ENCODE measurements at places on chromosomes 16 and 17. TPM values are rescaled to one million over a fixed set of nuclear protein-coding genes. Genes with fewer than 3 reads are reported as not detected.

The SMPD3 gene
- 0.07 TPM for polyA plus RNA-seq

The TEKT5 gene
- not detected for polyA plus RNA-seq

The SLC26A11 gene
- 10.6 TPM for polyA plus RNA-seq

The RRAD gene
- 1.8 TPM for polyA plus RNA-seq

The SLC47A1 gene
- polyA plus RNA-seq = 0.22 TPM

The LGALS9B gene
- not detected for polyA plus RNA-seq

The ABCC12 gene
- not detected for polyA plus RNA-seq

The TBC1D3 gene
- polyA plus RNA-seq = not detected

DNA sequence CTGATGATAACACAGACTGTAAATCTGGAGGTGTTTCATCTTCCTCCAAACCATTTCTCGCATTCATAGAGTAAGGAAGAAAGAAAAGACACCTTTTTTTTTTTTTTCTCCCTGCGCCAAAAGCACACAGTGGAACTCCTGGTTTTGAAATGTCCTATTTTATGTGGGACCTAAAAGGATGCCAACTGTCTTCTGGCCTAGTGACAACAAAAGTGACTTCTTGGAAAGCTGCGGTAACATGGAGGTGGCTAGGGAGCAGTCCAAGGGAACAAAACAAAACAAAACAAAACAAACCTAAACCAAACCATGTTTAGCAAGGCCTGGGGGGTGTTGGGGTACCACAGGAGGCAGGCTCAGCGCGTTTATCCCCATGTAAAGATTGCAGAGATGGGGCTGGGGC is 174.8 kb downstream of the XYLT1 start:
- no peak for DNase-seq

DNA sequence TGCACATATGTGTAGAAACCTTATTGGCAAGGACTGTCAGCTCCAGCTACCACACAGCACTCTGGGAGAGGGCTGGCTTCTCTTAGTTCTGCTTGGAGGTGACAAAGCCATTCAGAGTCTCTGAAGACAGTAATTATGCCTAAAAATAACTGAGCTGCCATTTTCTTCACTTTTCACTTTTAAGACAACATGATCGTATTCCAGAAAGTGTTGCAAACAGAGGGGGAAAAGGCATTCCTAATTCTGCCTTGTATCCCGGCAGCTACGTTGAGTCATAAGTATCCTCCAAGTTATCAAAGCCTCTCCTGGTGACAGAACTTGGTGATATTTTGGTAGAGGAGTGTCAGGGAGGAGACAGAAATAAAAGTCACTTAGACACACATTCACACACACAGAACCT is 327.7 kb downstream of the HAPSTR1 start:
- no peak for DNase-seq

- DNase-seq = no peak
These were observed 21.7 kb downstream of the ACSF3 start for GRCh38 chr16:89115216-89115861.

- DNase-seq = peak; percentile 86
These were observed 17.8 kb upstream of the NAGLU start for GRCh38 chr17:42518046-42518754.

GRCh38 chr17:45132572-45133463 is 503 bp upstream of the PLCD3 start:
- no peak for DNase-seq

DNA sequence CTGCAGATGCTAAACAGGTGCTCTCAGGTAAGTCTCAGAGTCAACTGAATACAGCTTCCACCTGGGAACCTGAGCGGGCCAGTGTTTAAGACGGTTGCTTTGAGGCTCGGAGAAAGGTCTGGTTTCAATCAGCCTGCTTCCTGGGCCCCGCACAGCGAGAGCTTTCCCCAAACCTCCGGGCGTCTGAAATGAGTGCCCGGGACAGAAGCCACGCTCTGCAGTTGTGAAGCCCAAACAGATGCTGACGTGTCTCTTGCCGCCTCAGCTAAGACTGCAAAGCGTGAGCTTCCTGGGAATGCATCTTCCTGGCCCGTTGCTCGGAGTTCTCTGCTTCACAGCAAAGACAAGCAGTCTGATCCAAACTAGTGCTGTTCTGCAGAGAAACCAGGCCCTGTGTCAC is 36.7 kb downstream of the PLXDC1 start:
- DNase-seq = no peak

DNA sequence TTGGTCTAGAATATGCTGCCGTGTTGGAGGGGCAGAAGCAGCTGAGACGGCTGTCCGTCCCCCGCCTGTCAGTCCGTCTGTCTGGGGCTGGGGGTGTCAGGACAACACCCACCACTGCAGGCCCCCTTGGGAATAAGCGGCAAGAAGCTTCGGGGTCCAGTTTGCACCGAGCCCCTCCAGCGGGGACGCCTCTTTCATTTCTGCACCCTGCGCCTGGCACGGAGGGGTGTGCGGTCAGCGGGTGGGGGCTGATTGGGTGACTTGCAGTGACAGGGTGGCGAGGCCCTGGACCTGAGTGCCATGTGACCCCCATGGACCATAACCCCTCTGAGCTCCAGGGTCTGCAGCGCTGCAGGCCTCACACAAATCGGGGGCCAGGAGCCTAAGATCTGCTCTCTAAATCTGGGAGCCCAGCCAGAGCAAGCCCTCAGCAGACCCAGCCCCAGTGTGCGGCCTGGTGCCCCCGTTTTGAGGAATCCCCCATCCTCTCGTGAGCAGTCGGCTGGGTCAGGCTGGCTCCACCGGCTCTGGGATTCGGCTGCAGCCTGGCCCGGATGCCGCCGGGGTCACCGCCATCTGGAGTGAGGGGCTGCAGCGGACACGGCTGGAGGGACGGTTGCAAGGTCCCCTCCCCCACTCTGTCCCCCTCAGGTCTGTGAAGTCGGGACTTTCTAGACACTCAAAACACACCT is 8.3 kb downstream of the CBFA2T3 start:
- DNase-seq = no peak

DNA sequence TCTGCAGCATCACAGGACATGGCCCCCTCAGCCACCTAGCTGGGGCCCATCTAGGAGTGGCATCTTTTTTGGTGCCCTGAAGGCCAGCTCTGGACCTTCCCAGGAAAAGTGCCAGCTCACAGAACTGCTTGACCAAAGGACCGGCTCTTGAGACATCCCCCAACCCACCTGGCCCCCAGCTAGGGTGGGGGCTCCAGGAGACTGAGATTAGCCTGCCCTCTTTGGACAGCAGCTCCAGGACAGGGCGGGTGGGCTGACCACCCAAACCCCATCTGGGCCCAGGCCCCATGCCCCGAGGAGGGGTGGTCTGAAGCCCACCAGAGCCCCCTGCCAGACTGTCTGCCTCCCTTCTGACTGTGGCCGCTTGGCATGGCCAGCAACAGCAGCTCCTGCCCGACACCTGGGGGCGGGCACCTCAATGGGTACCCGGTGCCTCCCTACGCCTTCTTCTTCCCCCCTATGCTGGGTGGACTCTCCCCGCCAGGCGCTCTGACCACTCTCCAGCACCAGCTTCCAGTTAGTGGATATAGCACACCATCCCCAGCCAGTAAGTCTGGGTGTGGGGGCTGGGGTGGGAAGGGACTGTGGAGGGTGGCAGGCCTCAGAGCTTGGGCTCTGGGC is 22.0 kb downstream of the RARA start:
- no peak for DNase-seq

- no peak for DNase-seq
These were observed 9.8 kb upstream of the RABEP1 start for GRCh38 chr17:5272322-5272721.

GRCh38 chr16:20380782-20381181 is 23.8 kb downstream of the PDILT start:
- no peak for DNase-seq

DNA sequence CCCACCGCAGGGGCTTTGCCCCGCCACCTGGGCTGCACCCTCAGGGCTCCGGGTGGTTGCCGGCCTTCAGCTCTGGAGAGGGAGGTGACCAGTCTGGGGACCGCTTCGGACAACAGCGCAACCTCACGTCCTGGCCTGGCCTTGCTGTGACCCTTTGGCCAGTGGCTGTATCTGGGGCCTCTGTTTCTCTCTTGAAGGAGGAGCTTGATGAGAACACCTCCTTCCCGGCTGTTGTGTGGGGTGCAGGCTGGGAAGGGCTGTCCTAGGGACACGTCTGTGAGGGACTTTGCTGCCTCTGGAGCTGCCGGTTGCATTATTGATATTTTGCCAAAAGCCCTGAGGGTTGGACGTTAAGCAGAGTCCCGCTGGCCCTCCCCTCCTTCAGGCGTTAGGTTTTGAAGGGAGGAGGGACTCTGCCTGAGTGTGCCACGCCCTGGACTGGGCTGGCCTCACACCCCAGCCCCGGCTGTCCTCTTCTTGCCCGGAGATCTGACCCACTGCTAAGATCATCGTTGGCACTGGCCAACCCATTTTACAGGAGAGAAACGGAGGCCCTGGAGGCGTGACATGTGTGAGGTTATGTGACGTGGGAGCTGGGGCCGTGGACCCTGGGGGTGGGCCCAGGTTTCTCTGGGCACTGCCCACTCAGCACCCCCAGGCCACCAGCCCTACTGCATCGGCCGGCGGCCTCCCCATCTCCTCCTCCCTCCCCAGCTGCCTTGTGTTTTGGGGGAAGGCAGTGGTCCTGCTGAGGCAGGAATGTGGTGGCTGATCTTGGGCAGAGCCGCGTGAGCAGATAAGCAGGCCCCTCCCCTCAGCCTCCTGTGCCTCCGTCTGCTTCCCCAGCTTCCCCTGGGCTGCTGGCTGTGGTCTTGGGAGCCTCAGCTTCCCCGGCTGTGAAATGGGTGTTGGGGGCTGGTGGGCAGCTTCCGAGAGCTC is 8.5 kb downstream of the ZFPM1 start:
- DNase-seq = no peak

GRCh38 chr17:59840329-59841090 is 52.2 kb downstream of the TUBD1 start:
- DNase-seq = no peak

- no peak for DNase-seq
These were observed 7.4 kb downstream of the SNX20 start for GRCh38 chr16:50673496-50674275.

DNA sequence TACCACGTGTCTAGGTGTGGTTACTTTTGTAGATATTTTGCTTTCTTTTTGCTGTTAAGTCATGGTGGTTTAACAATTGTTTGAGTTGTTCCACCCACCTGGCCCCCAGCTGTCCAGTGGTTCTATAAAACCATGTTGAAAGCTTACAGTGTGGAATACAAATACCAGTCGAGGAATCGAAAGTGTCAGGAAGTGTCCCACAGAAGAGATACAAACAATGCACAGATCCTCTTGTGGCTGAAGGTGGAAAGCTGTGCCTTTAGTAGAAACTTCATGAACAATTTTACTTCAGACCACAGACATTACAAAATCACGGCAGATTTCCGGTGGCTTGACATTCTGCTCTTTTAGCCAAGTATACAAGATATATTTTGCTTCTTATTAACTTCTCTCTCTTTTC is 782.4 kb upstream of the SOX9 start:
- no peak for DNase-seq

- no peak for DNase-seq
These were observed 34.7 kb downstream of the SBK1 start for GRCh38 chr16:28326881-28327610.

Data from BJ (cell line).